ENCODE measurements at places on chromosomes 4 and X.

DNA sequence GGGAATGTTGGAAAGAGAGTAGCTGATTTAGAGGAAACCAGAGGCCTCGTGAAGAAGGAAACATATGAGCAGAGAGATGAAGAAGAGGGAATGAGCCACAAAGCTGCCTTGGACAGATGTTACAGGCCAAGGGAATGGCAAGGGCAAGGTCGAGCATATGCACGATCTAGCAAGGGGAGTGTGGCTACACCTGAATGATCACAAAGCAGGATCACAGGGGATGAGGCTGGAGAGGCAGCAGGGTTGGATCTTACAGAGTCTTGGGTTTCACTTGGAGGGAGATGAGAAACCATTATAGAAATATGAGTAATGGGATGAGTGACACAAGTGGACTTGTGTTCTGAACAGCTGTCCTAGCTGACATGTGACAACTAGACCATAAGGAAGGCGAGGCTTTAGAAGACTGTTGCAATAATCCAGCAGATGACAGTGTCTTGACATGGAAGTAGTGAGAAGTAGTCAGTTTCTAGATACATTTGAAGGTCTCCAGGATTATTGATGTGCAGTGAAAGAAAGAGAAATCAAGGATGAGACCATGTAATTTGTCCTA lies 58.7 kb downstream of the RASGEF1B start:
- no peak for DNase-seq

GRCh38 chrX:30798810-30799209 lies 90.2 kb downstream of the TAB3 start:
- DNase-seq = no peak

DNA sequence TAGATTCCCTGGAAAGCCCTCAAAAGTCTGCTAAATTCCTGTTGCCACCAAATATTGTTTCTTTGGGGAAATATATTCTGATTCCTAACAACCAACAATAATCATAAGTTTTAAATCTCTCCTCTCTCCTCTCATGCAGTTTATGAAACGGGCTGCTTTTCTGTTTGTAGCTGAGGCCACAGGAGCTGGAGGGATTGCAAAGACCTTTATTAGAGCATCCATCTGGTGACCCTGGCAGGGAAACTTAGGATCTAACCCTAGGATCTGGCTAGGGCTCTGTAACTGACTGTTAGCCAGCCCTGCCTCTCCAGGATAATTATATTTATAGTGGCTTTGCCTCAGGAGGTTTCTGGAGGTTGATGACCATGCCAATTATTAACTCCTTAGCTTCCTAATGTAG lies 56.9 kb downstream of the SMAD1 start:
- DNase-seq = no peak

GRCh38 chr4:102593147-102593546 lies 92.0 kb downstream of the NFKB1 start:
- no peak for DNase-seq

DNA sequence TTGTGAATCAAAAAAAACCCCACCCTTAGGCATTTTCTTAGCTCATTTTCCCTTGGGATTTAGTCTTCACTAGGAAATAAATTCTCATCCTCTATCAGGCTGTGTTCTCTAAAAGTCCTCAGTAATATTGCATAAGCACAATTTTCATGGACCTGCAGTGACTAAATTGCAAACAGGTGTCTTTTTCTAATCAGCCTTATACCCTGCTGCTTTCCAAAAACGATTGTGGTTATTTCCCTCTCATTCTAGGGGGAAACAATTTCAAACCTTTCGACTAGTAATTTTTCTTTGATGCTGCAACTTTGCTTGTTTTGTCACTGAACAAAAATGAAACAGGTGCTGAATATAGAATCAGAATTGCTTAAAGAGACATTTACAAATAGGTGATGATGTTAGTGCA lies 549.9 kb downstream of the PDHA2 start:
- DNase-seq = no peak

- no peak for DNase-seq
Observed at GRCh38 chrX:152899874-152900719, 2.2 kb downstream of the ZNF185 start.

DNA sequence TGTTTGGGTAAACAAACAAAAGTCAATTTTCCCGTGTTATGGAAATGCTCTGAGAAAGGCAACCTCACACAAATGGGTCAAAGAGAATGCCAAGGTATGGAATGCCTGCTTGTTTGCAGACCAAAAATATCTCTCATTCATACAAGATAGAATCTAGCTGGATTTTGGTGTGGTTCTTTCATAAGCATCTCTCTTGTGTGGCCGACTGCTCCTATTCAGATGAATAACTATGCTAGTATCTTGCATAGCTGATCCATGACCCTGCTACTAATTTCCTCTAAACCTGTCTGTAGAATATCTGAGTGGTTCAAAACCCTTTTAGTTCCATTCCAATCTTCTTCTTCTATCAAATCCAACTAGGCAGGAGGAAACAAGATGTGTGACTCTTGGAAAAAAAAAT lies 28.2 kb upstream of the SORBS2 start:
- DNase-seq = no peak

- DNase-seq = no peak
Observed at GRCh38 chr4:114595921-114596320, 2.7 kb upstream of the UGT8 start.

DNA sequence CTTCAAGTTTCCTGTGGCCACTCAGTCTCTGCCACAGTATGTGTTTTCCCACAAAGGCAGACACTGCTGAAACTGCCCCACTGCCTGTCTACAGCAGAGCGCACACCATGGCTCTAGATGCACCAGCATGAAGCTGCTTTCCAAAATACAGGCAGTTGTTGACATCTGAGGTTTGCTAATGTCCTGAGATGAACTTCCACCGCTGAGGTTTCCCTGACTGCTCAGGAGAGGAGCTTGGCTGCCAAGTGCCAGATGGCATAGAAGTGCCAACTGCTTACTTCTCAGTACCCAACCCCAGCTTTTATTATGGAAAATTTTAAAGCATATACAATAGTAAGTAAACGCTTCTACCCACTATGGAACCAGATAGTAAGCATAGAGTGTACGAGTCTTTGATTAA lies 61.0 kb upstream of the EXOC1L start:
- DNase-seq = no peak

- peak; percentile 81 for DNase-seq
Observed at GRCh38 chr4:122716825-122717448, 15.6 kb upstream of the BBS12 start.

DNA sequence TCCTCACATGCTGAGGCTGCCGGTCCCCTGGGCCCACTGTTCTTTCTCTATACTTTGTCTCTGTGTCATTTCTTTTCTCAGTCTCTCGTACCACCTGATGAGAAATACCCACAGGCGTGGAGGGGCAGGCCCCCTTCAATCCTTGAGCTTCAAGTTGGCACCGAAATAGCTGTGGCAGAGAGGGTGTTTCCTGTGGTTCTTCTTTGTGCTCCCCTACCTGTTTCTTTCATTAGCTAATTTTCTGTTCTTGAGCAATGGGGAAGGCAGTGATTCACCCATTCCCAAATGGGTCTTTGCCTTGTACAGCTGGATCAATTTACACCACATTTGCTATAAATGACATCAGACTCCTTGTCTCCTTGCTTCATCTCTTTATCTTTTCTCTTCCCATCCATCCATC lies 2.1 kb upstream of the CYSLTR1 start:
- no peak for DNase-seq

- no peak for DNase-seq
Observed at GRCh38 chr4:138716559-138717335, 298.8 kb upstream of the NOCT start.

GRCh38 chr4:15875663-15876460 lies 62.7 kb downstream of the FGFBP1 start:
- DNase-seq = no peak

GRCh38 chr4:45910511-45910910 lies 213.3 kb downstream of the GABRG1 start:
- DNase-seq = no peak
